Stimulated activated CD4-positive, alpha-beta T cell treated with anti-CD3 and anti-CD28 coated beads, Interleukin-4, amount 100 ng/mL, for 4 hours (primary cell): ENCODE measurements at places on chromosomes 5 and 9.

- DNase-seq: no peak
Observed at GRCh38 chr5:114903767-114904166, 265.9 kb downstream of the TRIM36 start.

- DNase-seq: no peak
Observed at GRCh38 chr5:109325456-109325855, 84.3 kb downstream of the PJA2 start.

DNA sequence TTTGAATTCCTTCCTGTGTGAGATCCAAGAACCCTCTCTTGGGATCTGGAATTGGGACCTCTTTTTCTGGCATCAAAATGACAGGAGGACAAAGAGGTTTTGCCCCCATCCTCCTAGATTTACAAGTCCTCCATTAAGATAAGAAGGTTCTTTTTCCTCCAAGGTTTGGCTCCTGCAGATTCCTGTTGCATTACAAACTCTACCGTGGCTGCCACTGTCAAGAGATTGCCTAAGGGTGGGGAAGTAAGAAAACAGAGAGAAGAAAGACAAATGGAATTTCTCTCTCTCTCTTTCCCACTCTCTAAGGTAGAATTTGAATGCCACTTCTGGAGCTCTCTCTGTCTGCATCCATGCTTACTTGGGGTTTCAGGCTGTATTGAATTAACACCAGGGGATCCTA lies 12.0 kb upstream of the SVEP1 start:
- no peak for DNase-seq

DNA sequence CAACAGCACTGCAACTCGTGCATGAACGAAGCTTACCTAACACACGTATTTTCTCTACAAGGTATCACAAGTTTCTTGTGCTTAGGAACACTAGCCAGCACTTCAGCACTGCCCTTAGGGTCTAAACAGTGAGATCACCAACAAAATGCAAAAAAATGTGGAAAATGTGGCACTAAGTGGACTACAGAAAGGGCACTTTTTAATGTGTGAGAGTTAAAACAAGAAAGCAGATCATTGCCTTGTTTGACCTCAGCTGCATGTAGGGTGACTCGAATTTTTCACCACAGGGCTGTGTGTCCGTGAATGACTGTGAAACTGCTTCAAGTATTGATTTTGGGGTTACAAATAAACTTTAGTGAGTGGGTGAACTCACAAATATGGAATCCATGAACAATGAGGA lies 90.5 kb downstream of the MARCHF3 start:
- DNase-seq: no peak

GRCh38 chr9:38421498-38422211 lies 2.6 kb downstream of the IGFBPL1 start:
- no peak for DNase-seq

DNA sequence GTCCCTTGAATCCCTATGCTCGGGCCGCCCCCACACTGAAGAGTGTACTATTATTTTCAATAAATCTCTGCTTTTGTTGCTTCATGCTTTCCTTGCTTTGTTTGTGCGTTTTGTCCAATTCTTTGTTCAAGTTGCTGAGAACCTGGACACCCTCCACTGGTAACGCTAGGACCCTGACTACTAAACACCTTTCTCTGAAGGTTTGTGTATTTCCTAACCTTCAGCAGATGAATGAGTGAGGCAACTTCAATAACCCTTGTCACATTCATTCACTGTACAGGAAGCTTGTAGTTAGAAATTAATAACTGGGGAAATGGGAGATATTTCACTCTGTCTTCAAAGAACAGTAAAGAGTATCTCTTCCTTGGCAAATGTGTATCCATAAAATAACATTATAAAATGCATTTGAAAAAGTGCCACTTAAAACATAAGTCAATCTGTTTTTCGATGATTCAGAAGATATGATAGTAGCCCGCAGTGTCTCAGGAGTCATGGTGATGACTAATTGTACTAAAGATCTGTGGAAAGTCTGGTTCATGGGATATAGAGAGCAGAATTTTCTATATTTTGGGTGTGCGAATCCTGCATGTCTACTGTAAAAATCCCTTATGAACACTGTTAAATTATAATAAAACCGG lies 43.2 kb upstream of the ANKH start:
- no peak for DNase-seq

- DNase-seq: no peak
Observed at GRCh38 chr9:19938990-19939733, 150.3 kb upstream of the SLC24A2 start.

DNA sequence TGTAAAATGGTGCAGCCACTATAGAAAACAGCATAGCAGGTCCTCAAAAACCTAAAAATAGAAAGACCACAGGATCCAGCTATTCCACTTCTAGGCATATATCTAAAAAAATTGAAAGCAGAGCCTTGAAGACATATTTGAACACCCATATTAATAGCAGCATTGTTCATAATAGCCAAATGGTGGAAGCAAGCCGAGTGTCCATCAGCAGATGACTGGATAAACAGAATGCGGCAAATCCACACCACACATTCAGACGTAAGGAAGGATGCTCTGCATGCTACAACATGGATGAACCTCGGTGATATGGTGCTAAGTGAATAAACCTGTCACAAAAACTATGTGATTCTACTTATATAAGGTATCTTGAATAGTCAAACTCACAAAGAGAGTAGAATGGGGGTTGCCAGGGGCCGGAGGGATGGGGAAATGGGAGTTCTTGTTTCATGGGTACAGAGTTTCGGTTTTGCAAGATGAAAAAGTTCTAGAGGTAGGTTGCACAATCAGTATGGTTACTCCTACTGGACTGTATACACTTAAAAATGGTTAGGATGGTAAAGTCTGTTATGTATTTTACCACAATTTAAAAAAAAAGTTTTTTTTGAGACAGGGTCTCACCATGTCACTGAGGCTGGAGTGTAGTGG lies 17.1 kb upstream of the HSD17B3 start:
- no peak for DNase-seq

DNA sequence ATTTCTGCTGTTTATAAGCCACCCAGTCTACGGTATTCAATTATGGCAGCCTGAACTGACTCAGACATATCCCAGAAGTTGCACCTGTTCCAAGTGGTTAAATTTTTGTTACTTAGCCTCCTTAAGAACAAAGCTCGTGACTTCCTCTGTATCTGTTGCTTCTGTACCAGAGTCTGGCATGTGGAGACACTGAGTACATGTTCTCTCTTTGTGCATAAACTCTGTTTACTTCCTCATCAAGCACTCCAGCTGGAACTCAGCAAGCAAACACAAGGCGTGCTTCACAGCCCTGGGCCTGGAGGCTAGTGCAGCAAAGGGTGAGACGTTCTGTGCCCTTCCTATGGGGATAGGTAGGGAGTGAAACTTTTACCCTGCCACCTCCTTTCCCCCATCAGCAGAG lies 19.0 kb downstream of the C9orf152 start:
- no peak for DNase-seq

GRCh38 chr5:31048282-31049270 lies 144.9 kb upstream of the CDH6 start:
- no peak for DNase-seq

DNA sequence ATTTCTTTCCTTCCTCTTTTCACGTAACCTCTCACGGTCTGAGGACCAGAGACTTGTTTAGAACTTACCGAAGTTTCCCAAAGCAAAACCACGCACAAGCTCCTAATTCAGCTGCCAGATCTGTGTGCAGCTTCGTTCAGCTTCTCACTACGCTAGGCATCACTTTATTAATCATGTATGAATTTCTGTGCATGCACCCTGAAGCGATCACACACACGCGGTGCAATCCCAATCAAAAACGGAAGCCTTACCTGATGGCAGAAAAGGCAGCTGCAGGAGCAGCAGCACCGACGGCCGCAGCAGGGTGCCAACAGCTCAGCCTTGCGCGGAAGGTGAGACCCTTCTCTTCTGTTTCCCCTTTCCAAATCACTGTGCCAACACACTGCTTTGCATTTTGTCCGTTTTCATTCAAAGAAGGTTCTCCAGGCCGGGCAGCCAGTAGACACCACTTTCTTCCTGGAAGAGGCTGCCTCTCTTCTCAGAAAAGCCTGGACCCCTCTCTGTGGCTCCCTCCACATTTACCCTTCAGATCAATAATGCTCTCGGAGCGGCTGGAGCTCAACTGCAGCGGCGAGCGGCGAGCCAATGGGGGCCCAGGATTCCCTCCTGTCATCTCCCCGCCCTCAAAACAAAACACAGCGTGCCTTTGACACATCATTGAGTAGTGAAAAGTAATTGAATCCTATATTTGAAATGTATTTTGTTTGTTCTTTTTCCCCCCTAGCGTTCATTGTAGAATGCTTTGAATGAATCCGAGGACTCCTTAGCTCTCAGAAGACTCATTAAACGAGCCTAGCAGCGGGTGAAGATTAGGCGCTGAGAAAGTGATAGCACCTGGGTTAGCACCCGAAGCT lies at the start of gene CDH12:
Gene CDH12 (minus strand): TSS at position 538 of the 854 bp plus-strand sequence.
- DNase-seq: no peak

- no peak for DNase-seq
Observed at GRCh38 chr5:67085616-67086015, 111.0 kb downstream of the CD180 start.

- DNase-seq: peak; percentile 18
Observed at GRCh38 chr5:65927503-65928321, 1.3 kb downstream of the ERBIN start.

DNA sequence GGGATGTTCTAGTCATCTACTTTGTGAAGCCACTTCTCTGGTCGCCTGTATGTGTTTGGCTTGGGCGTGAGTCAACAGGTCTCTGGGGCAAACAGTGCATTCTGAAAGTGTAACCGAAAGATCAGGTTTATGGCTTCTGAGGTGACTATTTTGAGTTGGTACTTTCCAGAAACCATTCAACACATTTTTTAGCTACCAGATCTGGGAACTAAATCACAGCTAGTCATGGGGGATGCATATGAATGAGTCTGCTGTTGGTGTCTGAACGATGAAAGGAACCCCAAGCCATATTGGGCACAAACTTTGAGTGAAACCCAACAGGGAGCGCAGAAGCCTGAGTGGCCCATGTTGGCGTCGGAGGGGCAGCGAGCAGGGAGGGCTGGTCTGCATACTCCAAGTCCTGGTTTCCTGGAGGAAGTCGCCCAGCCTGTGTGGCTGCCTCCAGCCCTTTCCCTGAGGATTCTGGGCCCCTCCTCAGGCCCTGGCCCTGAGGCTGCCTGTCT lies 35.3 kb downstream of the UBE2QL1 start:
- no peak for DNase-seq

DNA sequence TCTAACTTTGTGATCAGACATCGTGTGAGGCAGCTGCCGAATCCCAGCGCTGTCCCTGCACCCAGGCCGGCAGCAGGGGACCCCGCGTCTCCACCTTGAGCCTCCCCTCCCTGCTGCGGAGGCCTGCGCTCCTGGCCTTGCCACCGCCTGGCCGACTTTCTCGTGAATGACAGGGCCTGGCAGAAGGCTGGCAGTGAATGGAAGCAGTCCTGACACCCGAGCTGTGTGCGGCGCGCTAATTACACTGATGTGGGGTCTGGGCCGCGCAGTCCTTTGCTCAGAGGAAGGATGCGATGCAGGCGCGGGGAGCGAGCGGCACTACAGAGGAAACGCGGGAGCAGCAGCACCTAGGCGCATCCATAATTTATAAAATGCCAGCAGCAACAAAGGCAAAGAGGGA lies 40.3 kb downstream of the POU4F3 start:
- DNase-seq: no peak

DNA sequence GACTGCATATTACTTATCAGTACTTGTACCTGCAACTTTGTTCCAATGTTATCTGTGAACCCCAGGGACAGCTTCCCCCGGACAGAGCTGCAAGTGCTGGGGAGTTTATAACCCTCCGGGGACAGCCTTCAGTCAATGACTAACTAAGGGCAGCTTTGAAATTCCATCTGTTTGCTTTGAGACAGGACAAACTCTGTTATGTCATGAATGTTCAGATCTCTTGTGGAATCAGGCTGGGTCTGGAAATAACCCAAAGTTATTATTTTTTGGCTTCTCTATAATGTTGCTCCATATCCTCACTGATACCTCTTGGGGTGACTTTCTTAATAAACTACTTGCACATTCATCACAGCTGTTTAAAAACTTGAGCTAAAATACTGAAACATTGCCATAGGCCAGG lies 617.5 kb upstream of the TLE4 start:
- DNase-seq: no peak

DNA sequence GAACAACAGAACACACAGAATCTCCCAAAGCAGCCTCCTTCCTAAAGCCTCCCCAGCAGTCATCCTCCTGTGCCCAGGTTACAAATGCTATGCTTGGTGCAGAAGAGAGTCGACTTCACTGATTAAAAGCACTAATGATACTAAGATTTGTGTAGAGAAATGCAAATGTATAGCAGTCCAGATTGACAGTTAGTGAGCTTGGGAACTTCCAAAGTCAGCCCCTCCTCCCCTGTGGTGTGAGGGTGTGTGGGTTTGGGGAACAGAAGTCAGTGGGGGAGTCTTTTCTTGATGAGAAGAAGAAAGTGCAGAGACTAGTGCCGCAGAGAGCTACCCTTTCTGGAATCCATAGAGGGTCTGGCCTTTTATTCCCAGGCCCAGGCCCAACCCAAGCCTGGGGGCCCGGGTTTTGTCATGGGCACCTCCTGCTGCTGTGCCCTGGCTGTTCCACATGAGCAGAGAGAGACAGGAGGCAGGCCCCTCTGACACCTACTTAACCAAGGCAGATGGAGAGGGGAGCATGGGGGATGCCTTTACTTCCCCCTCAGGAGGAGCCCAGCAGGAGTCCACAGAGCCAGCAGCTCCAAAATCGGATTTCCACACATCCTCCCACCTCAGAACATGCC lies 173.3 kb downstream of the DENND1A start:
- DNase-seq: no peak

- DNase-seq: no peak
Observed at GRCh38 chr5:150446088-150446487, 3.5 kb downstream of the RPS14 start.

GRCh38 chr9:122808141-122808540 lies 8.2 kb downstream of the OR1K1 start:
- DNase-seq: no peak

- no peak for DNase-seq
Observed at GRCh38 chr5:73812962-73813588, 187.1 kb downstream of the ARHGEF28 start.

DNA sequence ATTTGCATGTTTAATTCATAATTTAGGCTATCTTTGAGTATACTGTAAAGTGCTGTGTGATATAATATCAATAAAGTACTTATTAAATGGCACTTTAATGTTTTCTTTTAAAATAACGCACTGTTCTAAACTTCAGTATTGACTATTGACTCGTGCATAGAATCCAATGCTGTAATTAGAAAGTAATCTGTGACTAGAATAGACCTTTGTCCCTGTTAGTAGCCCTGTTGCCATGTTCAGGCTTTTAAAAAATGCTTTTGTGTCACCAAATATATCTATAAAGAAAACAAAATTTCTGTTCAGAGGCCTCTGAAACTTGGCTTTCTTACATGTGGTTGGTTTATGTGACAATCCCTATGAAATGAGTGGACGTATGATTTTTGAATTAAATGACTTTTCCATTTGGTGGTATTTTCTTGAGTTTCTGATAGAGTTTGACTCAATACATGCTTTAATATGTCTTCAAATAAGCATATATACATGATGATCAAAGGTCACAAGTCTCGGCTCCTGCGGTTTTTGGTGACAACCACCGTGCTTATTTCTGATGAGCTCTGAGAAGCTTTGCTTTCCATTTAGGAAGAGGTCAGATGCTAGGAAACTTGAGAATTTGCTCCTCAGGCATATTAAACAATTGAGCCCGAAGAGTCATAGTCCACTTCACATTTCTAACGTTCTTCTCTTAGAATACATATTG lies 174.7 kb downstream of the NR3C1 start:
- no peak for DNase-seq

- no peak for DNase-seq
Observed at GRCh38 chr9:69120380-69121154, 53.5 kb upstream of the TJP2 start.
